ENCODE measurements at places on chromosomes 6 and 20.
A peak's percentile ranks its signal among the peaks of the same experiment; 100 is the strongest.

GRCh38 chr6:161443848-161444247, 170.0 kb upstream of the AGPAT4 start:
- no peak for DNase-seq

- no peak for DNase-seq
These were observed 4.5 kb downstream of the C20orf204 start for GRCh38 chr20:64040231-64041039.

GRCh38 chr20:39885975-39886649, 802.9 kb downstream of the MAFB start:
- no peak for DNase-seq

- DNase-seq = no peak
These were observed 213.0 kb upstream of the LAMP5 start for GRCh38 chr20:9301129-9302090.

GRCh38 chr6:111441678-111442243, 41.3 kb downstream of the REV3L start:
- DNase-seq = no peak

GRCh38 chr20:50712771-50713656, 18.4 kb upstream of the PARD6B start:
- DNase-seq = no peak

- no peak for DNase-seq
These were observed 42.9 kb downstream of the CDH26 start for GRCh38 chr20:60001108-60001507.

DNA sequence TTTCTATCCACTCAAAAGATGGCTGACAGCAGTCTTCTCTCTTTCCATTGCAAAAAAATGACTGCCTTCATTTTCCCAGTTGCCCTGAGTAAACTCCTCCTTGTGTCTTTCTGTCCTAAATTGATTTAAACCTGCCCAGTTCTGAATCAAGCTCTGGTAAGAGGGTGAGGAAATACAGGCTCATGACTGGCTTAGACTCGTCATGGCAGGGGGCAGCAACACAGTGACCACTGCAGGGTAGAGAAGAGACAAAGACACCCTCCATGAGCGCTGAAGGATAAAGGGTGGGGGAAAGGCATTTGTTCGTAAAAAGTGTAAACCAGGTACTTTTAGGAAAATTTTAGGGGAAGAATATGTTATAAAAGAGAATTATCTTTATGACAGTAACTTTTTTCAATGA, 738.2 kb upstream of the FLRT3 start:
- DNase-seq = no peak

DNA sequence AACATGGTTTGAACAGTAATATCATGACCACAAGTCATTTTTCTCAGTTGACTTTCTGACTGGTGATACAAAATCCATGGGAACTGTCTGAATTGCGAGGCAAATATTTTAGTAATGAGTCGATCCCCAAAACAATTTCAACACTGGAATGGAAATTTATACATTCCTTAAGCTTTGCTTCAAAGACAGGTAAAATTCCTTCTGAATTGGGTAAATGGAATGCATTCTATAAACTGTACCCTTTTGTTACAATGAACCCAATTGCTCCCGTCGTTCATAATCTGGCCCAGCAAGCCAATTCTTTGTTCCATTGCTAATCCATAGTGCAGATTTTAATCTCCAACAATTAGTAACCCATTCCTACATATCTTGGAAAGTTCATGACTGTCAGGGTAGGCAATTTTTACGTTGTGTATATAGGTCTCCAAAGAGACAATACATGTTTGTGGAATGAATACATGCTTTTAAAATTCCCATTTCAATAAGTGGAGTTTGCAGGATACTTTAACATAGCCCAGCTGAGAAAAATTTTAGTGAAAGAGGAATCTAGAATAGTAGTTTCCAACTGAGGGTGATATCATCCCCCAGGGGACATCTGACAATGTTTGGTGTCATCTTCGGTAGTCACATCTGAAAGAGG, 32.7 kb downstream of the CYP24A1 start:
- DNase-seq = no peak

DNA sequence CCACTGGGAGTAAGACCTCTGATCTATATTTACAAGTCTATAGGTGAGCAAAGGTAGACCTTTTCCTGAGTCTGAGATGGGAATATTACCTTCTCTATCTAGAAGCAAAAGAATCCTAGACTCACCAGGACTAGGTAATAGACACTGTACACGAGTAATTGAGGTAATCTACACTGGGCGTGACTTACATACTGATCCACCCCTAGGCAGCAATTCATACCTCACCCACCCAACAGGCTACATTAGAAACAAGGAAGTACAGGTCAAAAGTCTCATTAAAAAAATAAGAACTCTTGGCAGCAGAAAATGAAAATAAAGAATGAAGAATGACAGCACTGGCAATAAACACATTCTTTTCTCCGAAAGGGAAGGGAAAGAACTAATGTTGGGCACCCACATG, 7.6 kb downstream of the CSNK2A1 start:
- no peak for DNase-seq

GRCh38 chr20:4952229-4952628, 49.1 kb downstream of the SLC23A2 start:
- no peak for DNase-seq

DNA sequence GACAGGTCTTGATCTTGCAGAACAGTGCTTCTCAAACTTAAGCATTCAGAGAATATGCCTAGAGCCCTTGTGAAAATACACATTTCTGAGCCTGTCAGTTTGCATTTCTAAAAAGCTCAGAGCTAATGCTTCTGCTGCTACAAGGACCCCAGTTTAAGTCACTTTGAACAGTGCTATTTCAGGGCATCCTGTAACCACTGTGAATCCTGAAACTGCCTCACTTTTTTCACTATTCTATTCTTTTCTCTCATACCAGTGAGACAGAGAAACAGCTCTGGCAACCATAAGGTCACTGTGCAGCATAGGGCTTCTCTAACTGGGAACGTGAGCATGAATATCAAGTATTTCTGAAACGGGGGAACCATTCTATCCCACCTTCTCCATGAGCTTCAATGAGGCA, 51.2 kb downstream of the LGSN start:
- no peak for DNase-seq

GRCh38 chr6:150418827-150419594, 50.2 kb downstream of the IYD start:
- DNase-seq = peak; percentile 59

- DNase-seq = no peak
These were observed 33.8 kb upstream of the CD83 start for GRCh38 chr6:14083751-14084150.

DNA sequence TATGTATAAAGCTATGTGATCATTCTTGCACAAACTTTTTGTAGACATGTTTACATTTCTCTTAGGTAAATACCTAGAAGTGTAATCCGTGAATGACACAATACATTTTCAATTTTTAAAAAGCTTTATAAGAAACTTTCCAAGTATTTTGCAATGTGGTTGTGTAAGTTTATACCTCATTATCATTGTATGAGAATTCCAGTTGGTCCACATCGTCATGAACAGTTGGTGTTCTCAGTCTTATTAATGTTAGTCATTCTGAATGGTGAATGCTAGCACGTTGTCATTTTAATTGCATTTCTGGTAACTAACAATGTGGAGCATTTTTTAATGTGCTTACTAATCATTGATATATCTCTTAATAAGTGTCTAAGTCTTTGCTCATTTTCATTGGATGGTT, 116.5 kb upstream of the F13A1 start:
- no peak for DNase-seq

DNA sequence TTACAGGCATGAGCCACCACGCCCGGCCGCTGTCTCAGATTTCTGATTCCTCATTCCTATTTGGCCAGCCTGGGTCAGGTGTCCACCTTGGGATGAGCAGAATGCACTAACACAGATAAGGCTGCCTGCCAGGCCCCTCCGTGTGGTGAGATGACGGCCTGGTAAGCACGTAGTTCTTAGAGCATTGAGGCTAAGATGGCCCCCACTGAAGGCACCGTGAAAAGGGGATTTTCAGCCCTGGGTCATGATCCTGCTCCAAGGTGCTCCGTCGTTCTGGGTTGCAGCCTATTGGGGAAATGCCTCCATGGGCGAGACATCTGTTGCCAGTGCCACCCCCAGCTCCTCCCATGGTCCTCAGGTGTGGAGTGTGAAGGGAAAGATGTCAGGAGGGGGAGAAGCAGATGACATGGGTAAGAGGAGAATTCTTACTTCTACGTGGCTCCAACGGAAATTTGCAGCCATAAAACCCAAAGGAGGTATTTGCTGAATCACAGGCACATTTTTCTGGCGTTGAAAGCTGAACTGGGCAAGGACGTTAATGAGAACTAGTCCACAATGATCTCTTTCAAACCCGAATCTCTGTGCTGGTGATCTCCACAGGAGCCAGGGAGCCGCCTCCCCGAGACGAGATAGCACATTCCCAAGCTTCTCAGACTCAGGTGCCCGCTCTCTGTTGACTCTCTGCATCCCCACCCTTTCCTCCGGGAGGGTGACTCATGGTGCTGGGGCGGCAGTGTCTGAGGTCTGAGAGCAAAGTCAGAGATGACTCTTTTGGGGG, 34.0 kb upstream of the BMP6 start:
- no peak for DNase-seq

- DNase-seq = no peak
These were observed 19.7 kb downstream of the NDRG3 start for GRCh38 chr20:36726168-36726567.

DNA sequence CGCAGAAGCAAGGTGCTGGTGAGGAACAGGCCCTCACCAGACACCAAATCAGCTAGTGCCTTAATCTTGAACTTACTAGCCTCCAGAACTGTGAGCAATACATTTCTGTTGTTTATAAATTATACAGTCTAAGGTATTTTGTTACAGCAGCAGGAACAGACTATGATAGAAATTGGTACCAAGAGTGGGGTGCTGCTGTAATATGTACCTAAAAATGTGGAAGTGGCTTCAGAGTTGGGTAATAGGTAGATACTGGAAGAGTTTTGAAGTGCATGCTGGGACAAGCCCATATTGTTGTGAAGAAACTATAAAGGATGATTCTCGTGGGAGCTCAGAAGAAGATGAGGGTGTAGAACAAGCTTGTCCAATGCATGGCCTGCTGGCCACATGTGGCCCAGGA, 866.8 kb downstream of the C6orf118 start:
- no peak for DNase-seq

All from activated T-cell treated with anti-CD3 and anti-CD28 coated beads, Interleukin-2, amount 50 U/mL, for 1 hour (primary cell).